Kidney glomerular epithelial cell (primary cell): ENCODE measurements at places on chromosomes 2 and 18.

DNA sequence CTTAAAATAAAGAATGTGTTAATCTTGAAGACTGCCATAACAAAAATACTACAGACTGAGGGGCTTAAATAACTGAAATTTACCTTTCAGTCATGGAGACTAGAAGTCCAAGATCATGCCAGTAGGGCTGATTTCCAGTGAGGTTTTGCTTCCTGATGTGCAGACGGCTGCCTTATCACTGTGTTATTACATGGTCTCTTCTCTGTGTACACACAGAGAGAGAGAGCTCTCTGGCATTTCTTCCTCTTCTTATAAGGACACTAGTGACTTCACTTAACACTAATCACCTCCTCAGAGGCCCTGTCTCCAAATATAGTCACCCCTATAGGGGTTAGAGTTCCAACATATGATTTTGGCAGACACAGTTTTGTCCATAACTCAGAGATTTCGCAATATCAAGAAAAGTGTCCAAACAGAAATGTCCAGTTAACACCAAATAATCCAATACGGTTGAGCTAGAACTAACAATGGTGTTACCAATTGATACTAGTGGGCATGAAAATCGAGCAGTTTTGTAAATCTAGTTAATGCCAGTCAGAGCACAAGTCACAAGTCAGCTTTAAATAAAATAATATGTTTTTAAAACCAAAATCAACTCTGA, 399.8 kb downstream of the ADCYAP1 start:
- no peak for DNase-seq

GRCh38 chr2:127624756-127625571, 21.0 kb upstream of the GPR17 start:
- no peak for DNase-seq

GRCh38 chr2:201806442-201807170, at the start of gene CDK15:
TSS of gene CDK15 (plus strand) at chr2:201806537. CDS start at chr2:201806665, 128 bp downstream.
- peak; percentile 85 for DNase-seq

DNA sequence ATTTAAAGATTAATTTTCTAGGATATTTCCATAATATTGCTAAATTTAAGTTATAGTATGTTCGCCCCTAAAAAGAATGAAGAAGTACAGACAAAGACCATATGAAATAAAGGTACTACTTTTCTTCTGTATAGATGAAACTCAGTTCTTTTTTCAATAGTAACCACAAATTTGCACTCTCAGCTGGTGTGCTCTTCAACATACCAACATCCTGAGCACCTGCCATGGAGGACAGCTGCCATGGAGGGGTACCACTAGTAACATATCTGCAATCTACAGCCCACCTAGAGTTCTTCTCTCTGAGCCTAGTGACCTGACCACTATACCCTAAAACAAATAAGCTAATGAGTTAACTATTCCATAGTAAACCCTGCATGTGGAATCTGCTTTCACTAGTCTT, 36.8 kb upstream of the ERCC3 start:
- no peak for DNase-seq

- no peak for DNase-seq
Observed at GRCh38 chr2:156986339-156986988, 271.0 kb upstream of the GALNT5 start.

DNA sequence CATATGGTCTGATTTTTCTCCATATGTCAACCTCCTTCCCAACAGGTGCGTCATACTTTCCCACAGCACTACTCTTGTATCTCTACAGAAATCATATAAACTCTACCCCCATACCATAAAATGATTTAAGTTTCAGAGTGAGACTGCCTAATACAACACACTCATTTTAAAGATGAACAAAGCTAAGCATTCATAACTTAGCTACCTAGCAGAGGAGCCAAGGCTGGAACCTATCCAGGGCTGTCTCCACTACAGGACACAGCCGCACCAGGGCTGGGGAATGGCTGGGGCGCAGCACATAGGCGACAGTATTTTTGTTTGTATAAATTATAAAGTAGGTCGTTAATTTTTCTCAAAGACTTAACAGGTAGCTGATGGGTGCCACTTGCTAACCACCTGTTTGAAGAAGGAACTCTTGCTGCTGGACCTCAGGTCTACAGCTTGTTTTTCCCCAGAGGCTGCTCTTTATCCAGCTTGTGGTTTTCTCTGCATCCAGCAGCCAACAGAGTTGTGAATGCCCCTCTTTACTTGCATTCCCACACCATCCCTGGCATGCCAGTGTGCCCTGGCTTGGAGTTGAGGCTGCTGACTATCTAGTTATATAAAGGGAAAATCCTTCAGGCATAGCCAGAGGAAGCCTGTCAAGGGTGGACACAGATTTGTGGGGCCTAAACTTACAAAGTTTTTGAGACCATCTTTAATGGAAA, 62.0 kb downstream of the HNRNPLL start:
- DNase-seq, result no peak

DNA sequence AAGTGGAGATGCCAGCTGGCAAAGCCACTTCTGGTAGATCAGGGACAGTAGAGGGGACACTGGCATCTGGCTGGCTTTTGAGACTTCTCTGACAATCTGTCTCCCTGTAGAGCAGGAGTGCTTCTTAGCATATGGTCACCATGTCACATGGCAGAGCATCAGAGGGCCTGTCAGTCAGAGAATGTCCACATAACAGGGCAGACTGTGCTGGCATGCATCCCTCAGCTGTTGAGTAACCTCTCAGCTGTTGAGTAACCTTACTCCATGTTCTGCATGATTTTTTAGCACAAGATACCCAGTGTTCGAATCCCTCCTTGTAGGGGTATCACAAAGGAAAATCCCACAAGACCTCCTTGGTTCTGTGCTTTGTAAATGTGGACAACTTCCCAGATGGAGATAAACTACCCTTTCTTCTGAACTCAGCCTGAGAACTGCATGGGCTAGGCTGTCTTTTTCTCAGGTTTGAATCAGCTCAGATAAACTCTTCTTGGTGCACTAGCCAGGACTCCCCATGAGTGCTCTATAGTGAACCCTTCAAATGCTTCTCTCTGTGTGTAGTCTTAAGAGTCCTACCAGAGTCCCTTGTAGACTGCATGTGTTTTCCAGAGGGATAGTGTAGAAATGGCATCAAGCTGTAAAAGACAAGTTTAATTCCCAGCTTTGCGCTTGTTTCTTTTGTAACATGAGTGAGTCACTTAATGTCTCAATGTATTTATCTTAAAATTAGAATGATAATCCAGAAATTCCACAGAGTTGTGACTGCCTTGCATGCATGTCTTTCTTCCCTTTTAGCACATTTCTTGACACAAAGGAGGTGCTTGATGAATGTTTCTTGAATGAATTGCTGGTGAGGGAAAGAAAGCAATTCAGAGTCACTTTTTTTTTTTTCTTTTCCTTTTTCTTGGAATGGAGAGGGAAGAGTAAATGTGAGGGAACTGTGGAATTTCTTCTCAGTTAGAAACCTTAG, 442.3 kb upstream of the HNMT start:
- DNase-seq, result no peak

- DNase-seq, result no peak
Observed at GRCh38 chr2:149747456-149747855, 159.9 kb upstream of the MMADHC start.

DNA sequence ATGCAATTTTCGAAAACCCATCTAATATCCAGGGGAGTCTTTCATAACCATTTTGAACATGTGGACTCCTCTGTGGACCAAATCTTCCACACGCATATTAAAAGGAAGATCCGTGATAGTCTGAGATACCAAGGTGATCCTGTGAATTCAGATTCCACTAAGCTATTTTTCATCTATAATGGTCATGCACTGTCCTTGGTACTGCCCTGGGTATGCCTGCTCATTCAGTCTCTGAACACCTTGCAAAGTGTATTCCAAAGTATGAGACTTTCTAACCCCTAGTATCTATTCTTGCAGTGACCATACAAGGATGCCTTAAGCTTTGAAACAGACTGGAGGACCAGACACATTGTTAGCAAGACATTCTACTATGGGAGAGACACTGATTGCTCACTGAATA, 217.6 kb upstream of the CCDC150 start:
- DNase-seq, result no peak

DNA sequence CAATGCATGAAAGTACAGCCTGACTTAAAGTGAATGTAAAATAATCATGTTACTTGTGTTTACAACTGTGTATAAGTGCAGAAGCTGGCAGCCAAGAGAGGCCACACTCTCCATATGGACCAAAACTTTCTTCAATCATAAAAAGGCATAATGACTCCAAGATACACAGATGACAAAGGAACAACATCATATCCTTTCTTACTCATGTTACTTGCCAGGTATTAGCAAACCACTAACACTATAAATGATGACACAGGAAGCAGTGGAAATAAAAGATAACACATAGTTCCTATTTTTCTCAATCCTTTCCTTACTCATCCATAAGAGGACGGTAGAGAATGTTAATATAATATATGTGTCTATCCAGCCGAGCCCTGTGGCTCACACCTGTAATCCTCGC, 400.0 kb upstream of the CDH2 start:
- DNase-seq, result no peak

- DNase-seq, result peak; percentile 97
Observed at GRCh38 chr18:32349728-32350395, 120.8 kb downstream of the GAREM1 start.

DNA sequence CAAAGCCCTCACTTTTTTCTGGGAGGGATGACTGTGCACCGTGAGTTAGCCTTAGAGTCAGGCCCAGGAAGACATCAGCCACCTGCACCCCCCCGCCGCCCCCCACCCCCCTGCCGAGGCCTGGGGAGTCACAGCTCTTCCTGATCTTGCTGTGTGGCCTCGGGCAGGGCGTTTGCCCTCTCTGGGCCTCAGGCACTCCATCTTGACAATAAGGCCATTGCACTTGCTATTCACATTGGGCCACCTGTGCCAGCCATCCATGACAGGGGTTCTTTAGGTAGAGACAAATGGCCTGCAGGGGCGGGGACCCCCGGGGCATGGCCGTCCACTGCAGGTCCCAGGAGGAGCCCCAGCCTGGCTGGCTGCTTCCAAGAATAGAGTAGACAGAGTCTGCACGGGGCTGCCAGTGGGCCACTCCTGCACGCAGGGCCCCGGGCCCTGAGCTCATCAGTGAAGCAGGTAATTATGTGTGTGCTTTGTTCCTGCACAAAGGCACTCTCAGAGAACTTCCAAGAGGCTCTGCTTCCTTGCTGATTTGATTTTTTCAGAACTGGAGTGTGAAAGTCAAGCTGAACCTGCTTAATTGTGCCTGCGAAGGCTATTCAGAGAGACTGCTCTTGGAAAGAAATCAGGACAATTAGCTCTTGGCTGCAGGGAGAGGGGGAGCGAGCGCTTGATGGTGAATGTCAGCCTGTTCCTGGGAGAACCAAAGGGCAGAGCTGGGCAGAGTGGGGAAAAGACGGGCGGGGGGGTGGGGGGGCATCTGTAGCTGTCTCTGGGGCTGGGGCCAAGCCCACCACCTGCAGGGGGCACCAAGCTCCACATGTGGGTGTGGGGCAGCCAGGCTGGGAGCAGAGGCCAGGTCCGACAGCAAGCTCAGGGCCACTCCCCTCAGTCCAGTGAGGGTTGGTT, 40.3 kb downstream of the RRM2 start:
- DNase-seq, result no peak

DNA sequence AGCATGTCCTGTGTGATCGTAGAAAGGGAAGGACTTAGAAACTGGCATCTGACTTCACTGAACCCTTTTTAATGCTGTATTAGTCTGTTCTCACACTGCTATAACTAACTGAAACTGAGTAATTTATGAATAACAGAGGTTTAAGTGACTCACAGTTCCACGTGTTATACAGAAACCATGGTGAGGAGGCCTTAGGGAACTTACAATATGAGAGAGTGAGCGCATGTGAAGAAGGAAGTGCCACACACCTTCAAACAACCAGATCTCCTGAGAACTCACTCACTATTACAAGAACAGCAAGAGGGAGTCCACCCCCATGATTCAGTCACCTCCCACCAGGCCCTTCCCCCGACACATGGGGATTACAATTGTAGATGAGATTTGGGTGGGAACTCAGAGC, 811.3 kb downstream of the CPS1 start:
- DNase-seq, result peak; percentile 82

DNA sequence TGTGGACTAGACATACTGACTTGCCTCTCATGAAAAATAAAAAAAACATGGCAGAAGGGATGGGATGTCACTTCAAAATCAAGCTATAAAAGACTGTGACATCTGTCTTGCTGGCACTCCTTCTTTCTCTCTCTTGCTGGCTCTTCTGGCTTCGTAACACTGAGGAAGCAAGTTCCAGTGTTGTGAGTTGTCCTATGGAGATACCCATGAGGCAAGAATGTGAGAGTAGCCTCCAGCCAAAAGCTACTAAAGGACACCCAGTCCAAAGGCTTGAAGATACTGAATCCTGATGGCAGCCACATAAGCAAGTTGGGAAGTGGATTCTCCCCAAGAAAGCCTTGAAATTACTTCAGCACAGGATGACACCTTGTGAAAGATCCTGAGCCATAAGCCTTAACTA, 376.1 kb upstream of the TMEFF2 start:
- DNase-seq, result no peak

DNA sequence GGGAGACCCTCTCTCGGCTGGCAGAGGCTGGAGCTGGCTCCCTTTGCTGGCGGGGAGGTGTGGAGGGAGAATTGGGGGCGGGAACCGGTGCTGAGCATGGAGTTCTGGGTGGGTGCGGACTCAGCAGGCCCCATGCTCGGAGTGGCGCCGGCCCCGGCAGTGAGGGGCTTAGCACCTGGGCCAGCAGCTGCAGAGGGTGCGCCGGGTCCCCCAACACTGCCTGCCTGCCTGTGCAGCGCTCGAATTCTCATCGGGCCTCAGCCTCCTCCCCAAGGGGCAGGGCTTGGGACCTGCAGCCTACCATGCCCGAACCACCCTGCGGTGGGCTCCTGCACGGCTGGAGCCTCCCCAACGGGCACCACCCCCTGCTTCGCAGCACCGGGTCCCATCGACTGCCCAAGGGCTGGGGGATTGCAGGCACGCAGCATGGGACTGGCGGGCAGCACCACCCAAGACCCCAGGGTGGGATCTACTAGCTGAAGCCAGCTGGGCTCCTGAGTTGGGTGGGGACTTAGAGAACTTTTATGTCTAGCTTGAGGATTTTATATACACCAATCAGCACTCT, 129.8 kb downstream of the LRRC30 start:
- DNase-seq, result no peak

DNA sequence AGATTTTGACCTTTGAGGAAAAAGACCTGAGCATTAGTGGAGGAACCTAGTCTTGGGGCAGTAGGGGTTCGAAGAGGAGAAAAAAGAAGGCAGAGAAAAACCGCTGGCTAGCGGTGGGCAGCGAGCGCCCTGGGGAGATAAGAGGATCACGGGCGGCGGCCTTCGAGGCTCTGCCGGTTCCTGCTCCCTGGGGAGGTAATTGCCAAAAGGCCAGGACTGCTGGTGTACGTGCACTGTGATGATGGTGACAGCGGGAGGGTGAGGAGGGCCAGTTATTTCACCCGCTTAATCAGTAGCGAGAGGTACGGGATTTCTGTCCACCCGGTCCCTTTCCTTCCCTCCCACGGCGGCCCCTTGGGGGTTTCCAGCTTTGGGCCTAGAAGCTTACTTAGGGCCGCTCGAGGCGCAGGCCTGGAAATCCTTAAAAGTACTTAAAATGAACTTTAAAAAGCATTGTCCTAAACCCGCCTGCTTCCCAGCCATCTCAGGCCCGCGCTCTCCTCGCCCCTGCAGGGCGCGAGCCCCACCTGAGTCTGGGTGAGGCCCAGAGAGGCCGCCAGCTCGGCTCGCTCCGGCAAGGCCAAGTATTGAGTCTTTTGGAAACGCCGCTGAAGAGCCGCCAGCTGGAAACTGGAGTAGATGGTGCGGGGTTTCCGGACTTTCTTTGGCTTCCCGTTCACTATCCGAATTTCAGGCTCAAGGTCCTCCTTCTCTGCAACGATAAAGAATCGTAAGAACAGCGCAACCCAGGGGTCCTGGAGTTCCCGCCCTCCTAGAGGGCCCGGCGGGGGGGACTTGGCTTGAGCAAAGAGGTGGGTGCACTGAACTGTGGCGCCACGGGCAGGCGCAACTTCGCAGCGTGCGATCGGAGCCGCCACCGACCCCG, 1.5 kb downstream of the DLX2 start:
- no peak for DNase-seq
